ENCODE measurements at places on chromosomes 7 and 10.

DNA sequence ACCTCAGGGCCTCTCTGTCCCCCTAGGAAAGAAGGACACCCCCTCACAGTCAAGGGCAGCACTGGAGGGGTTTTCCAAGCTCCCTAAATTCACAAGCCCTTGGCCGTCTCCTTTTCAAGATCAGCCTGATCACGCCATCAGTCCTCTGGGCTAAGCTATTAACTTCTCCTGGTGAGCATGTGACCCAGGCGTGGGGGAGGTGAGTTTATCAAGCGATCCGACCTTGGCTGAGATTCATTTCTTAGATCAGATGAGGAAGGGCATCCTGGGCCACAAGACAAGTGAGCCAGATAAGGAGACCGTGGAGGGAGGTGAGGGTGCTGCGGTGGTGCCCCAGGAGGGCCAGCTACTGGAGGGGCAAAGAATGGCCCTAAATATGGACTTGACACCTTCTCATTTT lies 19.2 kb upstream of the EN2 start:
- no peak for DNase-seq

- DNase-seq: no peak
Observed at GRCh38 chr10:103550229-103550628, 56.7 kb downstream of the NEURL1 start.

DNA sequence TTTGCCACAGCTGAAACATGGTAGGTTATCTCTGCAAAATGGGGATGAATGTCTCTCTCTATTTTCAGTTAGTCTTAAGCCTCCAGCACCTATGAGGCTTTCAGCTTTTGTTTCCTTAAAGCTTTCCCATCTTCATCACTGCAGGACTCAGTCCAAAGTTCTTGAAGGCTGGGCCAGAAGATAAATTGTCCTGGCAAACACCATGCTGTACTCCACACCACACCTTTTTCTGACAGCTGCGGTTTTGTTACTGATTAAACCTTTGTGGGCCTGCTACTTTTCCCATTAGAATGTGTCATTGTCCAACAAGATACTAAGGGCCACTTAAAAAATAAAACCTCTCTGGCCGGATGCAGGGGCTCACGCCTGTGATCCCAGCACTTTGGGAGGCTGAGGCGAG lies 87.2 kb upstream of the A1CF start:
- no peak for DNase-seq

GRCh38 chr7:22393913-22394729 lies 37.2 kb upstream of the RAPGEF5 start:
- DNase-seq: no peak

- no peak for DNase-seq
Observed at GRCh38 chr10:49397036-49397999, 1.4 kb upstream of the DRGX start.

DNA sequence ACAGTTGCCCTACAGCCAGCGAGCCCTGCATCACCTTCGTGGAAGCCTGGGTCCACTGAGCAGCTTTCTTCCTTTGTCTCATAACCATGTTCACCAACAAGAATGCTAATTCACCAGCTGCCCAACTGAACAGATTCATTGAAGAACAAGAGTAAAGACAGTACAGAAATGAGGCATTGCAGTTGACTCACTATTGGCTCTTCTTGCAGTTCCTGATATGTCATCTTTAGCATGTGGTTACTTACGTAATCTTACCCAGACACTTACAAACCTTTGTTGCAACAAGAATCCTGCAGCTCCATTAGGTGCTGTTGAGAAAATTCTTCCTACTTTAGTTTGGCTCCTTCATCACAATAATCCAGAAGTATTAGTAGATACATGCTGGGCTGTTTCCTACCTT lies 174.0 kb upstream of the TPK1 start:
- no peak for DNase-seq

- no peak for DNase-seq
Observed at GRCh38 chr10:83075016-83075814, 1064.1 kb upstream of the GHITM start.

GRCh38 chr10:44723082-44723481 lies 188.1 kb upstream of the TMEM72 start:
- DNase-seq: no peak

DNA sequence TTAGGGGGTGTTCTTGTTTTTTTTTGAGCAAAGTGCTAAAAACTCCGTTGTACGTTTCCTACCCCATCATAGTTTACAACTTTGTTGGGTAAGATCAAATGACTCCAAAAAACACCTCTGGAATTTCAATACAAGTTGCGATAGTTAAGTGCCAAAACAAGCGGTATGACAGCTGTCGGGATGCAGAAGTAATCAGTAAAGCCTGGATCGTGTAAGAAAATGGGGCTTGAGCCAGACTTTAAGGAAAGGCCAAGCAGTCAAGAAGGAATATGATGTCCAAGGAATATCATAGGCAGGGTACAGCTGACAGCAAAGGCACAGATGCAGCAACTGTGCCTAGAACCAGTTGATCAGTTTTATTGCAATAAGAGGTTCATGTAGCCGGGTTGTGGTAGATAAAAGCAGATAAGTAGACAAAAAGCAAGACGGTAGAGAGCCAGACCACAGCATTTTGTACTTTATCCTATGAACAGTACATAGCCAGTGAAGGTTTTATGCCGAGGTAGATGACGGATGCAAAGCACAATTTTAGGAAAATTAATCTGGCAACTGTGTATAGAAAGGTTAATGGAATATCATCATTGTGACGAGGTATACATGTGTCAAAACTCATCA lies 45.5 kb downstream of the UBE2H start:
- no peak for DNase-seq

DNA sequence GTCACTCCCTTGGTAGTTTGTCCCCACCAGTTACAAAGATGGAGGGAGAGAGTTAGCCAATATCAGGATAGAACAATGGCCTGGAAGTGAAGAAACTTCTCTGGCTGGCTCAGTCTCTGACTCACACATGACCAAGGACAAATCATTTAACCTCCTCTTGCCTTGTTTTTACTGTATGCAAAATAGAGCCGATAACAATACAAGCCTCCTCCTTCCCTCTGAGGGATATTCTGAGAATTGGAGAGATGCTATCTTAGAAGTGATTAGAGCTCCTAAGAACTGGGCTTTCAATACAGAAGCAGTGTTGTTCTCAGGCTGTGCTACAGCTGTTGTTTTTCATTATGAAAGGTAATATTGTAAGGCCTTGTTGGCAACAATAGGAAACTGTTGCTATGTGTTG lies 87.7 kb upstream of the EGR2 start:
- DNase-seq: no peak

DNA sequence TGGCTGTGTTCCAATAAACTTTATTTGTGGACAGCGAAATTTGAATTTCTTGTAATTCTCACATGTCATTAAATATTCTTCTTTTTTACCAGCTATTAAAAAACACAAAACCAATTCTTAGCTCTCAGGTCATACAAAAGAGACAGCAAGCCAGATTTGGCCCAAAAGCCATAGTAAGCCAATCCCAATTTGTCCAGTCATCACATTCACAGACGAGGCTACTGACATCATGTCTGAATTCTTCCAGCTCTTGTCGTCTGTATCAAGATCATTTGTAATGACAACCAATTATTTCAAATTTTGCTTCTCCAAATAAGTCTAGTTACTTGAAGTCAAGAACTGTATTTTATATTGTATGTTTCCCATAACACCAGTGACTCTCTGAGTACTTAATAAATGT lies 266.5 kb downstream of the PAXIP1 start:
- DNase-seq: no peak
